ENCODE measurements at places on chromosomes 1 and 21.

GRCh38 chr1:216216305-216216704 lies 206.9 kb downstream of the USH2A start:
- no peak for DNase-seq

DNA sequence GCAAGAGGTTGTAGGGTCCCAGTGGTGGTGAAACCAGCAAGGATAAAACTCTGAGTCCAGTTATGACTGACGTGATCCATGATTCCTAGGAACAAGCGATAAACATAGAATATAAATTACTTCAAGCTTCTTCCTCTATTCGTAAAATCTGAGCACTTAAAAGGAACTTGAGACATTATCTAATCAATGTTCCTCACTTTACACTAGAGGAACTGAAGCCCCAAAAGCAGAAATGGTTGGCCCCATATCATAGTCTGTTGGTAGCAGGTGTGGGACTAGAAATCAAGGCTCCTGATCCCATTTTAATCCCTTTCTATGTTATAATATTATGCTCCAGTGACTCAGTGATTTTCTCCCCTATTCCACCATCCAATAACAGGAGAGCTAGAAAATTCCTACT lies 21.9 kb upstream of the MNDA start:
- no peak for DNase-seq

- no peak for DNase-seq
These were observed 23.3 kb downstream of the PLEKHM2 start for GRCh38 chr1:15707239-15707925.

GRCh38 chr1:56877973-56878372 lies 23.4 kb downstream of the C8A start:
- DNase-seq = peak; percentile 44

GRCh38 chr1:210654176-210654981 lies 325.7 kb downstream of the HHAT start:
- peak; percentile 3 for DNase-seq

DNA sequence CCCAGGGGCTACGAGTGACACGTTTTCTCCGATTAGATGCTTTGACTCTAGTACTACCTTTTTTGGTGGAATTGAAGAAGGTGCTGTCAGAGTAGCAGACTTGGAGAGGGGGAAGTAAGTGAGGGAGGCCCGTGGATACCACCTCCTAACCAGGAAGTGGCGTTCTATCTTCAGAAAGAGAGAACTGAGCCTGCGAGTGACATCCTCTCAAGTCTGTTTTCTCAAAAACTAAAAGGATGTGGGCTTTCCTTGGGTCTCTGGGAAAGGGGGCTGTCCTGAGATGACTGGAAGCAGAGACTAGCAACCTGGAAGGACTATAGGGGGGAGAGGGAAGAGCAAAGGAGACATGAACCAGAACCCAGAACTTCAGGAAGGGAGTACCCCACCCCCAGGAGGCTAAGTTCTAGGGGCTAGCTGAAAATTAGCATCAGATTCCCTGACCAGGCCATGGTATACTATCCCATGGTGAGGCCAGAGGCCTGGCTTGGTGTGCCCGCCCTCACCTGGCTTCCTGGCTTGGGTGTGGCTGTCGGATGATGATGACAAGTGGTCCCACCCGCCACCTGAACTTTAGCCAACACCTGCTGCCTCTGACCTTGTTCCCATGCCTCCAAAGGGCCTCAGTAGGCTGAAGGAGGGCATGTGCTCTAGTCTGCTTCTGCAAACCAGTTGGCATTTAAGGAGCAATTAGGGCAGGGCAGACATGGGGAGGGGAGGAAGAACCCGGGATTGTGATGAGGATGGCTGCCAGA lies 49.1 kb downstream of the ATP2B4 start:
- no peak for DNase-seq

DNA sequence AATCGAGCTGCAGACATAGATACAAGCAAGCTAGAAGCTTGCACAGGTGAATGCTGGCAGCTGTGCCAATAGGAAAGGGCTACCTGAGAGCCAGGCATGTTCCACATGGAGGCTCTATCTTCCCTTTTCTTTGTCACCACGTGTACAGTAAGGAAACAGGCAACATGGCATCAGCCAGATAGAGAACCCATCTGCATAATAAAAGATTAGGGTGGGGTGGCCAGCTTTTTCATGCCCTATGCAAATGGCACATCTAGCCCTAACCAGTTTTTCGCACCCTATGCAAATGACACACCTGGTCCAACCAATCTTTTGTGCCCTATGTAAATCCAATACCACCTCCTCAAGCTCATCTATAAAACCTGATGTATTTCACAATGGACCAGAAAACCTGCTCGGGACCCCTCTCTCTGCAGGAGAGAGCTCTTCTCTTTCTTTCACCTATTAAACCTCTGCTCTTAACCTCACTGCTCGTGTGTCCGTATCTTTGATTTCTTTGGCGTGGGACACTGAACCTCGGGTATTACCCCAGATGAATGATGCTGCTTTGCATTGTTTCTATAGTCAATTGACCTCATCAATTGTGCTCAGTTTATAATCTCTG lies 93.9 kb downstream of the SLC30A10 start:
- no peak for DNase-seq

GRCh38 chr1:188615321-188615720 lies 1786.6 kb downstream of the PLA2G4A start:
- no peak for DNase-seq

- DNase-seq = no peak
These were observed 31.0 kb downstream of the CD53 start for GRCh38 chr1:110903853-110904500.

DNA sequence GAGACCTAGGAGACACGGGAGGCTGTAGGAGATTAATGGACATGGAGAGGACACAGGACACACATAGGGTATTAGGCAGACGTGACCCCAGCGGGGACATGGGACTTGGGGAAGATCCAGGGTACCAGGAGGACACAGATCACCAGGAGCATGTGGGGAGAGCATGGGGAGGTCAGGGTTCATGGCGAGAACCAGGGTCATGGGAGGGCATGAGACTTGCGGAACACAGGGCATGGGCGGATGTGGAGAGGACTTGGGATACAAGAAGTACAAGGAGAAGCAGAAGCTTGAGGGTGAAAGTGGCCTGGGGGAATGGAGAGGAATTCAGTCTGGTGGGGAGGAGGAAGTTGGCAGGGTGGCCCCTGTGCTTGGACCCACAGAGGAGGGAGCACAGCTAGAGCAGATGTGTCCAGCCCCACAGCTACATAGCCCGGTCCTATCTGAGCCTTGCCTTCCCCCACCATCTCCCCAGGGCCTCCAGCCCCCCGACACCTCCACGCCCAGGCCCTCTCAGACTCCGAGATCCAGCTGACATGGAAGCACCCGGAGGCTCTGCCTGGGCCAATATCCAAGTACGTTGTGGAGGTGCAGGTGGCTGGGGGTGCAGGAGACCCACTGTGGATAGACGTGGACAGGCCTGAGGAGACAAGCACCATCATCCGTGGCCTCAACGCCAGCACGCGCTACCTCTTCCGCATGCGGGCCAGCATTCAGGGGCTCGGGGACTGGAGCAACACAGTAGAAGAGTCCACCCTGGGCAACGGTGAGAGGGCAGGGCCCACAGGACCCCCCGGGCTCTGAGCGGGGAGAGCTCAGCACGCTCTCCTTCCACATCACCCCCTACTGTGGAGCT lies 12.1 kb downstream of the TIE1 start:
- no peak for DNase-seq

DNA sequence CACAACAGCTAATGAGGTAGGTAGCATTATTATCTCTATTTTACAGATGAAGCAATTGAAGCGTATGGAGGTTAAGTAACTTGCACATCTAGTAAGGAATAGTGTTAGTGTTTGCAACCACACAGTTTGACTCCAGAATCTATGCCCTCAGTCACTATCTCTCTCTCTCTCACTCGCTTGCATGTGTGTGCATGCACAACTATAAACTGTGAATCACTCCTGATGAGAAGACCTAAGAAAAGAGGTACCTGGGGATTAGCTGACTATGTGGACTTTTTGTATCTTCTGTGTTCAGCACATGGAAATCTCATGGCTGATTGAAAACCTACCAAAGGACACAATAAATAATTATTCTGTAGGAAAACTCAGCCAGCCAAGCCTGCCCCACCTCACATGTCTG lies 295.5 kb downstream of the BRINP2 start:
- DNase-seq = no peak

- peak; percentile 21 for DNase-seq
These were observed at the start of gene ERICH3 for GRCh38 chr1:74673351-74674111. Gene ERICH3 (minus strand): TSS chr1:74673792. CDS start chr1:74673519, 273 bp downstream.

DNA sequence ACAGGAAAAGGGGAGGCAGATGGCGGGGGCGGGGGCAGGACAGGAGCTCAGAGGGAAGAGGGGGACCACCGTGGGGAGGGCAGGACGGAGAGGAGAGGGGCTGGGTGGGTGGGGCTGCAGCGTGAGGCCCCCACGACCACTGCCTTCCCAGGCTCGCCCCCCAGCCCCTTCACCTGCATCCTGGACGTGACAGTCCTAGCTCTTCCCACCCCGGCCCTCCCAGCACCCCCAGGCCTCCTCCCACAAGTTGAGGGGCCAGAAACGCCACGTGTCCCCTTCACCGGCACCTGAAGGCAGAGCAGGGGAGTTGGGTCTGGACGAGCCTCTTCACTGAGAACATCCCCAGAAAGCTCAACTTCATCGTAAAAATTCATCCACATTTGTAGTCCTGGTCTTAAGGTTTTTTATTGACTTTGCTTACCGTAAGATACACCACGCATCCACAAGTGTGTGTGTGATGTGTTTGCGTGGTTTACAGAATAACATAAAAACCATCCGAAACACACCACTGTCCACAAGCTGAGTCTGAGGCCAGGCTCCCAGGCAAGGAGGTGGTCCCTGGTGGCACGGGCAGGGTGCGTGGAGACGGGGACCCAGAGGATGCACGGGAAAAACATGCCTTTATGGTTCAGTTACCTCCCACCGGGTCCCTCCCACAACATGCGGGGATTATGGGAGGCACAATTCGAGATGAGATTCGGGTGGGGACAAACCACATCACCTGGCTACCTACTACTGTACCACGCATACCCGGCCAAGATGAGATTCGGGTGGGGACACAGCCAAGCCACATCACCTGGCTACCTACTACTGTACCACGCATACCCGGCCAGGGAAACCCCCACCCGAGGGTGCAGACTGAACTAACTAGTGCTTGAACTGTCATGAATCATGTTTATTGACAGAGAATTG lies 13.9 kb upstream of the COL18A1 start:
- DNase-seq = no peak

GRCh38 chr21:39601187-39601928 lies 11.4 kb upstream of the B3GALT5 start:
- DNase-seq = no peak

GRCh38 chr1:9129266-9130041 lies 552 bp upstream of the GPR157 start:
- peak; percentile 80 for DNase-seq

DNA sequence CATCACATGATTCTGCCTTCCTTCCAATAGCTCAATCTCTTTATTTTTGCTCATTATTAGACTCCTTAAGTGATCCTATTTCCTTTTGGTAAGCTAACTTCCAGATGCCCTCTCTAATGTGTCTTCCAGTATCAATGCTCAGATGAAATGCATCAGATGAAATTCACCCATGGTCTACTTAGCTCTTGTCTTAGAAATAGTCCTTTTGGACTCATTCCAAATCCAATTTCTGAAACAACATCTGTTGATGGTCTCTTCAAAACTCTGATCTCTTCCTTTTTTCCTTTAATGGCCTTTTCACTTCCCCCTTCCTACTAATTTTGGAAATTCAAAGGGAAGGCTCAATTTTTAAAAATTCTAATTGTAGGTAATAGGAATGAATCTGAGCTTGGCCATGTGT lies 81.1 kb upstream of the GREM2 start:
- no peak for DNase-seq

DNA sequence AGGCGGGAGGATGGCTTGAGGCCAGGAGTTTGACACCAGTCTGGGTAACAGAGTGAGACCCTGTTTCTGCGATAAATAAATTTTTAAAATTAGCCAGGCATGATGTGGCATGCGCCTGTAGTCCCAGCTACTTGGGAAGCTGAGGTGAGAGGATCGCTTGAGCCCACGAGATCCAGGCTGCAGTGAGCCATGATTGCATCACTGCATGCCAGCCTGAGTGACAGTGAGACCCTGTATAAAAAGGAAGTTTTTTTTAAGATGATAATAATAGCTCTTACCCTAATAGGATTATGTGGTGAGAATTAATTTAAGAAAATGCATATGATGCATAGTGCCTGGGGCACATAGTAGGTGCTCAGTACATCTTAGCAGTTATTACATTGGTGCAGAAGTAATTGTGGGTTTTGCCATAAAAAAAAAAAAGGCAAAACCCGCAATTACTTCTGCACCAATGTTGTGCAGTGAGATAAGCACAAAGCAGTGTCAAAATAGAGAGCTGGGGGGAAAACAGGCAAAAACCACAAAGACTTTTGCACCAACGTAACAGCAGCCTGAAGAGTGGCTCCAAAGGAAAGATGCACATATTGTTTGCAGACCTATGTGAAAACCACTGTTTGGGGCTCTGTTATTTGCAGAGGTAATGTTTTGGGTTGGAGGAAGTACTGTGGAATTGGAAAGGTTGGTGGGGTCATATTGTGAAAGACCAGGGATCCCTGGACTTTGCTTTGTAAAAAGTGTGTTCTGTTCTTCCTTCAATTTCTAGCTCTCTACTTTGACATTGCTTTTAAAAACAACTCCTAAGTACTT lies 72.4 kb downstream of the PLXNA2 start:
- no peak for DNase-seq

GRCh38 chr1:14737561-14738094 lies 139.1 kb downstream of the KAZN start:
- no peak for DNase-seq

GRCh38 chr1:116408193-116408592 lies 35.1 kb downstream of the ATP1A1 start:
- no peak for DNase-seq

DNA sequence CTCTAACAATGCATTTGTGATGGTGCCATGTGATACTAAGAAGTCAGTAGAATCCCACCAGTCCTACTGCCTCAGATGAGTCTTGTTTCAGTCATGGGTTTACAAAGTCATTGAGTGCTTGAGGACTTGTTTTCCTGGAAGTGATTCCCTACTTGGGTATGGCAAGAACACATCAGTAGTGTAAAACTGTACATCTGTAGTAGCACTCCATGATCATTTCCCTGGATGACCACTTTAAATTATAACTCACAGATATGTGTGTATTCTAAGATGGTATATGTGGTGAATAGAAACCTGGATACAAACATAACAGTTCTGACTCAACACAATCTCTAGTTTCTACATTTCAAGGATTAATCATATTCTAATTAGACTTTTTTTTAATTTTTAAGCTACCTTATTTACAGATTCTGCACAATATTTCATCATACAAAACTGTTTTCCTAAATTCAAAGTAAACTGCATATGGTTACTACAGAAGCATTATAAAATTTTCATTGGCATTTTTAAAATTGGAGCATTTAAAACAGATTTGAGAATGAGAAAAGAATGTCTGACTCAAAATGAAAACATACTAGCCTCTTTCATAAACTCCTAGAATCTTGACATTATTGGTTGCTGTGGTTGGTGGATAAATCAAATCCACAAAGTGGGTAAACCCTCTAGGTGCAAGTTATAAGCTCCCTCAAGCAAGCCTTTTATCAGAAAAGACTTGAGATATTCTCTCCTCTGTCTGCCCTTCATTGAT lies 6.8 kb upstream of the PSMG1 start:
- DNase-seq = peak; percentile 64

DNA sequence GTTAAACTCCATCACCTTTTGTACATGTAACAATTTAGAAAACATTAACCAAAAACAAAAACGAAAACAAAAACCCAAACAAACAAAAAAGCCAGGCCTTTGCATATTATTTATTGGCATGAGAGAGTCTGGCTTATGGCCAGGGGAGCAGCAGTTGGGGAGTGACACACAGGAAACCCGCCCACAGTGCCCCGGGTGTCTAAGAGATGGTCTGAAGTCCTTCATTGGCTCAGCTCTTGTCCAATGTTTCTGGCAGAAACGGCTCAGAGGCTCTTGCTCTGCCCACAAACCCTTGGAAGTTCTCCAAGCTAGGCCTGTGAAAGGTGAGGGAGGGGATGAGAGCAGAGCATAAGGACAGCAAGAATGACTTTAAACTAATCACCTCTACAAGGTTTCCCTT lies 131.5 kb downstream of the CNIH3 start:
- peak; percentile 85 for DNase-seq
